ENCODE measurements at places on chromosomes 4 and X. TPM values are rescaled to one million over a fixed set of nuclear protein-coding genes. Genes with fewer than 3 reads are reported as not detected.
A peak's percentile ranks its signal among the peaks of the same experiment; 100 is the strongest.

DNA sequence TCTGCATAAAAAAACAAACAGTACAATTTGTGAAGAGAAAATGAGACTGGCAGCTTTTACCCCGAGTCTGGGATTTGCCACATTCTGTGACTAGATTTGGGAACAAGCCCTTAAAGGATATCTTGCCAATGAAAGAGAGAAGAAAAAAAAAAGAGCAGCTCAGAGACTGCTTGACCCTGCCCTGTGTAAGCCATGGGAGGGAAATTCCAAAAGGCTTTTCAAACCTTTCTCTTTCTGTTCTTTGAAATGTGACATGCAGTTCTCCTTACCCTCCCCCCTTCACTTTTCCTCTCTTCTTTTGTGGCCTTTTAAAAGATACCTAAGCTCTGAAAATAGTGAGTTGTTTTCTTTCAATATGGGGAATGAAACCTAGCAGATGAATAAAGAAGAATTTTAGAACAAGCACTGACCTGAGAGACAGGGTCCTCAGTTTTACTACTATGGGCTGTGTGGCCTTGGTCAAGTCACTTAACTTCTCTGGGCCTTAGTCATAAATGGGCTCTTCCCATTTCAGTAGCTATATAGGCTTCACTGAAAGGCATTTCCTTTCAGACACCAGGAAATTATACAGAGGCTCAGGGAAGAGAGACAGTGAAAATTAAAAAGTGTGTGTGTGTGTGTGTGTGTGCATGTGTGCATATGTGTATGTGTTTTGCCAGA, 5.1 kb downstream of the CCDC160 start:
- DNase-seq: no peak

GRCh38 chr4:41963105-41963504, 18.5 kb upstream of the DCAF4L1 start:
- peak; percentile 2 for DNase-seq

DNAAF6 gene
- not detected for total RNA-seq

ATRX gene
- total RNA-seq: 16.6 TPM

GRCh38 chr4:120158046-120158445, 91.4 kb upstream of the MAD2L1 start:
- DNase-seq: no peak

FREM3 gene
- total RNA-seq: not detected

CITED1 gene
- total RNA-seq: 4.3 TPM

DNA sequence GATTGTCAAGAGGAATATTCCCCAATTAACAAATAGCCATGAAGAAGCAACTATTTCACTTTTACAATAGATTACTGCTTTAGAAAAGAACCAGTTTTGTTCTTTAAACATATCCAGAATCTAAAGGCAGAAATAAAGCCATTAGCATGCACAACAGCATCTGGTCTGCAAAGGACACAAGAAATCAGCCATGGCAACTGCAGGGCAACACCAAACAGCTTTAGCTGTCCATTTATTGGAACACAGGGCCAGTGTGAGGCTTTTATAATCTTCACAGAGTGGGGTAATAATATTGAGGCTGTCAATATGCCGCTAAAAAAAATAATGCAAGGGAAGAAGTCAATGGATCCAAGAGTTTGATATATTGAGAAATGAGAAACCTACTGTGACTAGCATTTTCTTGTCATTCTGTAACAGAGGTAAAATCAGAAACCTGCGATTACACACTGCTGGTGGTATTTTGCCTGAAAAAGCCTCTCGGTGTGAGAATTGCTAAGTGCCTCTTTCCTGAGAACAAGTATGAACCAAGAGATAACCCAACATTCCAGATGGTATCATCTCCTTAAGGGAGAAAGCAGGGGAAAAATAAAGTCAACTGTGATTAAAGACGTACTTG, 2.7 kb upstream of the BANK1 start:
- no peak for DNase-seq

ADRA2C gene
- total RNA-seq: 11.7 TPM
